ENCODE measurements at places on chromosomes 13 and 19.
A peak's percentile ranks its signal among the peaks of the same experiment; 100 is the strongest.

GRCh38 chr13:97512732-97513131, 78.8 kb downstream of the RAP2A start:
- DNase-seq = no peak

GRCh38 chr13:73765651-73766384, 368.4 kb downstream of the KLF12 start:
- peak; percentile 90 for DNase-seq

- DNase-seq = no peak
Observed at GRCh38 chr19:48121909-48122371, 11.3 kb upstream of the PLA2G4C start.

- no peak for DNase-seq
Observed at GRCh38 chr13:21175656-21176214, 617 bp downstream of the SKA3 start.

- no peak for DNase-seq
Observed at GRCh38 chr19:46737298-46737654, 8.6 kb upstream of the FKRP start.

DNA sequence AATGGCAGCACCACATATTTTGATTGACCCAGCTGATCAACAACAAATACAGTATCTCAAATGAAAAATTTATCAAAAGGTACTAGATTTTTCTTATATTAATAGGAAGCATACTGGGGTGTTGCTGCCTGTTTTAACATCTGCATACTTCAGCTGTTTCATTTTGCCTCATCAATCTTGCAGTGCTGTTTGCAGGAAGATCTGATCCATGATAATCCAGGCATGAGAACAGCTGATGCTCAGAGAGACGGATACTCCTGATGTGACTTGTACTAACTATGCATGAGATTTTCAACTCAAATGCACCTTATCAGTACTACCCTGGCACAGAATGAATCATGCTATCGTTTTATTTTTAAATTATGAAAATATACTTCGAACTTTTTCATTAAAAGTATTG, 2136.8 kb downstream of the PCDH9 start:
- DNase-seq = no peak

DNA sequence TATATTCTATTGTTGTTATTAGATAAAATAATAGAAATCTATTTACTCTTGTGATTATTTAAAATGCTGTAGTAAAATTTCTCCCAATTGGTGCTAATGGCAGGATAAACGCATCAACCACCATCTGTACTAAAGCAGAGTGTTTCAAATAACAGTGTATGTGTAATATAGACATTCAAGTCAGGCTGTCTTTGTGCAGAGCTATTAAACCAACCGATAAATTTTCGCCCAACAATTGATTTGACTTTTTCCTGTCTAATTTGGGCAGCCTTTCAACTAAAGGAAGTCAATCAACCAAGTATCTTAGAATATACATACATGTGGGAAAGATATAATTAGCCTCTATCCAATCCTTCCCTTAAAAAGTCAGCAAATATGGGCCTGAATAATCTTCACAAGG, 5.8 kb downstream of the AMER2 start:
- no peak for DNase-seq

All from DND-41 (cell line).